Karpas-422 (cell line): ENCODE measurements at places on chromosomes 11 and 22. TPM values are rescaled to one million over a fixed set of nuclear protein-coding genes. Genes with fewer than 3 reads are reported as not detected.

The C11orf87 gene
- not detected in 2 replicates for total RNA-seq

The ISX gene
- not detected in 2 replicates for total RNA-seq

The PGA3 gene
- not detected in 2 replicates for total RNA-seq

The C1QTNF5 gene
- total RNA-seq = not detected in 2 replicates

The TMPRSS6 gene
- not detected in 2 replicates for total RNA-seq

The CCDC15 gene
- 1.8 and 2.3 TPM in 2 replicates for total RNA-seq

DNA sequence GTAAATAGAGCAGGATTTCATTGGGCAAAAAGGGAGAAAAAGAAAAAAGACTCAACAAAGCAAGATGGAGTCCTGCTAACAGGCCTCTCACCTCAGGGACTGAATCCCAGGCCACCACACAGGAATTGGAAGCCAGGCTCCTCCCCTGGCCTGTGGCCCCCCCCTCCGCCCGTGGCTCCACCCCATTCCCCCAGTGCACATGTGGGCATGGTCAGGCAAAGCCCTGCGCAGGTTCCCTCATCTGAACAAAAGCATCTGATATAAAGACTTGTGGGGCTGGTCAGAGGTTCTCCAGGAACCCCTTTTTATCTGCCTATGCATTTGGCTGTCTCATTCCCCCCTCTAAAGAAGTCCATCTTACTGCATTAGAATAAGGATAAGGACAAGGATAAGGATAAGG is 46.0 kb upstream of the PAK1 start:
- no peak for DNase-seq

DNA sequence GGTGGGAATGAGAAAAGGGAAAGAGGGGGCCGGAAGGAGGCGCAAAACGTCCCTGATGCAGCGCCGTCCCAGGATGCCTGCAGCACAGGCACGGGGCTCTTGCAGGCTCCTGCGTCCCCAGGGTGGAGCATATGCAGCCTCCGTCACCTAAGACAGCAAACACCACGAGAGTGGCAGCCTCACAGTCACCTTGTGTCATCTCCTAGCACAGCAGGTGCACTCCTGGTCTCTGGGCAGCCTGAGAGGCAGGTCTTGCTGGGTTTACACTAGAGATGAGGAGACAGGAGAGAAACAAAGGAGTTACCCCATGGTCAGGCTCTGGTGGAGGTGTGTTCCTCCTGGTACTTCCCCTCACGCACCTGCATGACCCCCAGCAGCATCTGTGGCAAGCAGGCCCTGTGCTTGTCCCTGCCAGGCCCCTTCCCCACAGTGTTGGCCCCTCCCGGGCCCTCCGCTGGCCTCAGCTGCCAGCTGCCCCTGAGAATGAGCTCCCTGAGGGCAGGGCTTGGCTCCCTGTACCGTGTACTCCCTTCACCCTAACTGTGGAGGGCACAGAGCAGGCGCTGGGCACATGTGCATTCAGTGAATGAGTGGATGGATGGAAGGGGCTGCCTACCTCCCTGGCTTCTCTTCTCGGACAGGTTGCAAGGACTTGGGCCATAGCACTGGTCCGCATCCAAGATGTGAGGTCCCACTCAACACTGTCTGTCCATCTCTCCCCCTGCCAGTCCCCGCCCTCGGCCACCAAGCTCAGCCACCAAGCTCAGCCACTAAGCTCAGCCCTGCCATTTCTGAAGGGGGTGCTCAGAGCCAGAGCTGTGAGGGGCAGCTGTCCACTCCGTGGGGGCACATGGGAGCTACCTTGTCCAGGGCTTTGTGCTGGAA is 988.6 kb downstream of the BRD1 start:
- peak; percentile 35 for DNase-seq

GRCh38 chr11:2790568-2790921 is 90.8 kb upstream of the KCNQ1OT1 start:
- DNase-seq = no peak

DNA sequence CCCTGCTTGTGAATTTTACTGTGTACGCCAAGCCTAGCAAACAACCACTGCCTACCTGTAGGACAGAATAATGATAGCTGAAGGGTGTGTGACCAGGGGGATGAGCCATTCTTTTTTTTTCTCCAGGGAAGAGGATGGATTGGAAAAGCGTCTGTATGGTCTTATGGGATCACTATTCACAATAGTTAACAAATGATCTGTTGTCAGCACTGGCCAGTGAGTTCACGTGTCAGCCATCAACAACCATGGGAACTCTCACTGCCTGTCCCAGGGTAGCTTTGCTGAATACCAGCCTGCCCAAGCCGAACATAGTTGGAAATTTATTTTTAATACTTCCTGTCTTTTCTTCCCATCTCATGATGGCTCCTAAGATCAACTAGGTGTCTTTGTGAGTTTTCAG is 170.2 kb downstream of the ST3GAL4 start:
- DNase-seq = no peak

GRCh38 chr11:70225681-70226177 is 22.6 kb downstream of the FADD start:
- peak; percentile 57 for DNase-seq

DNA sequence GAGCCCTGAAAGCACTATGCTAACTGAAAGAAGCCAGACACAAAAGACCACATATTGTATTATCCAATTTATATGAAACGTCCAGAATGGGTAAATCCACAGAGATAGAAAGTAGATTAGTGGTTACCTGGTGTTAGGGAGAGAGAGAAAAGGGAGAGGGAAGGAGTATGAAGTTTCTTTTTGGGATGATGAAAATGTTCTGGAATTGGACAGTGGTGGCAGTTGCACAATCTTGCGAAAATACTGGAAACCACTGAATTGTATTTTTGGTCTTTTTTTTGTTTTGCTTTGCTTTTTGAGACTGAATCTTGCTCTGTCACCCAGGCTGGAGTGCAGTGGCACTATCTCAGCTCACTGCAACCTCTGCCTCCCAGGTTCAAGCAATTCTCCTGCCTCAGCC is 63.5 kb downstream of the MRTFA start:
- no peak for DNase-seq

GRCh38 chr11:44834846-44835245 is 108.1 kb downstream of the TSPAN18 start:
- no peak for DNase-seq

- DNase-seq = no peak
Measured at GRCh38 chr11:115083144-115083806, 404.9 kb downstream of the NXPE2 start.

- no peak for DNase-seq
Measured at GRCh38 chr22:37226514-37226913, 14.2 kb upstream of the SSTR3 start.

DNA sequence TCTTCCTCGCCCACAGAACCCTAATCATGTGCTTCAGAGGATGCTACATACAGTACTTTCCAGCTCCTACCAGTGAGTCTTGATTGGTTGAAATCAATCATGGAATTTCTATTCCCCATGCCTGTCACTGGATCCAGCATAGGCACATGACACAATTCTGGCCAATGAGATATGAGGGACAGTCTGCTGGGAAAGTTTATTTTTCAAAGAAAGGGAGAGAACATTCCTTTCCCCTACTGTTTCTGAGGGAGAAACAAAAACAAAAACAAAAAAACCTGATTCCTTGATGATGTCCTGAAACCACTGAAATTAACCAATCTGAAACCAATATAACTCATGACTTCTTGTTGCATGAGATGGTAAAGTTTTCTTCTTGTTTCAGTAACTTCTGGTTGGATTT is 3.3 kb upstream of the RCN1 start:
- DNase-seq = no peak

DNA sequence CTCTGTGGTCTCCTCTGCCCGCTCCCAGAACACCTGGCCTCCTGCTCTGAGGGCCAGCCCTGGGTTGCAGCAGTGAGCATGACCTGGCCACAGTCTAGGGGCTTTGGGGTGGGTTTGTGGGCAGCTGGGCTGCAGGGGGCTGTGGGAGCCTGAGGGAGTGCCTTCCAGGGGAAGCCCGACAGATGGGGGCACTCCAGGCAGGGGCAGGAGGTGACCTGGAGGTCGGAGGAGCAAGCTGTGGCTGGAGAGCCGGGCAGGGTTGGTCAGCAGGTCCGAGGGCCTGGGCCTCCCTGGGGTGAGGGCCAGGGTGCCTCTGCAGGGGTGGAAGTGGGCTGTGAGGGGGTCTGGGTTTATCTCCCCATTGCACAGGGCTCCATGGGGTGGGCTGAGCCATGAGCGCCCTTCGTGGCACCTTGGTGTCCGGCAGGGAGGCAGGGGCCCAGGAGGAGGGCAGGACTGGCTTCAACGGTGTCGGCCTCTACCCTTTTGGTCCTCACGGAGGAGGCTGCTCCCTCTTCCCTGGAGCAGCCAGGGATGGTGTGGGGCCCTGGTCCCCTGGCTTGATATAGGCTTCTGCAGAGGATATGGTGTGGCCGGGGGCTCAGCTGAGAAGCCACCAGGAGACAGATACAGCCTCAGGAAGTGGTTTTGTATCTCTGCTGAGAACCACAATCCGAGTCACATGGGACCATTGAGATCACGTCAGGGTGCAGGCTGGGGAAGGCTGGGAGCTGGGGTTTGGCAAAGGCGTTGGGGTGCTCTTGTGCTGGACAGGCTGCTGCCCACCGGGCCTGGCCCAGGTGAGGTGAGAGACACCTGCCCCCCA is 22.3 kb downstream of the KCNQ1 start:
- DNase-seq = no peak
